ENCODE measurements at places on chromosomes 5 and 9.

DNA sequence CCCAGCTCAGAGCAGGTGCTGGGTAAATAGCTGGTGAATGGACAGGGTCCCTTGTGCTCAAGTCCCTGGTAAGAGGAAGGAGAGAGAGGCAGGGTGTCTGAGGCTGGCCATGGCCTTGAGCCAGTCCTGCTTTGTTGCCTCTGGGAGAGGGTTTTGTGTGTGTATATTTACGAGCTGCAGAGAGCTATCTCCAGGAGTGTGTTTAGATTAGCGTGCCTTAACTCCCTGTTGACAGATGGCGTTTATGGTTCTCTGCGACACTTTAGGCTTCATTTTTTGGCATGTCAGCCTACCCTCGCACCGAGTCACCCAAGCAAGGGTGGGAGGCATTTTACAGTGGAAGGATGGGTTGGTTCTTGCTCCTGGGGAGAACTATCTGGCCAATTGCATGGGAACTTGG, 22.2 kb downstream of the HMCN2 start:
- no peak overlapping the region for H3K4me3 ChIP-seq
- H3K36me3 ChIP-seq, result no peaks in the 10 kb centered on the region
- peaks cover 8% of the 10 kb centered on the region for H3K27me3 ChIP-seq
- DNase-seq, result no peak
- H3K4me1 ChIP-seq, result no peaks in the 10 kb centered on the region
- H3K27ac ChIP-seq, result no peak overlapping the region

GRCh38 chr5:121025671-121026070, 561.6 kb downstream of the PRR16 start:
- DNase-seq, result no peak
- no peaks in the 10 kb centered on the region for H3K4me1 ChIP-seq
- no peak overlapping the region for H3K4me3 ChIP-seq
- no peak overlapping the region for H3K27ac ChIP-seq
- no peaks in the 10 kb centered on the region for H3K36me3 ChIP-seq

- no peak overlapping the region for H3K27ac ChIP-seq
- H3K4me3 ChIP-seq, result no peak overlapping the region
- no peaks in the 10 kb centered on the region for H3K27me3 ChIP-seq
These were observed 55.9 kb upstream of the NEURL1B start for GRCh38 chr5:172585114-172585513.

GRCh38 chr5:93611976-93612854, 29.2 kb downstream of the NR2F1 start:
- no peak overlapping the region for H3K27ac ChIP-seq
- no peak overlapping the region for H3K4me3 ChIP-seq
- H3K36me3 ChIP-seq, result no peaks in the 10 kb centered on the region
- peak; percentile 59 for DNase-seq

DNA sequence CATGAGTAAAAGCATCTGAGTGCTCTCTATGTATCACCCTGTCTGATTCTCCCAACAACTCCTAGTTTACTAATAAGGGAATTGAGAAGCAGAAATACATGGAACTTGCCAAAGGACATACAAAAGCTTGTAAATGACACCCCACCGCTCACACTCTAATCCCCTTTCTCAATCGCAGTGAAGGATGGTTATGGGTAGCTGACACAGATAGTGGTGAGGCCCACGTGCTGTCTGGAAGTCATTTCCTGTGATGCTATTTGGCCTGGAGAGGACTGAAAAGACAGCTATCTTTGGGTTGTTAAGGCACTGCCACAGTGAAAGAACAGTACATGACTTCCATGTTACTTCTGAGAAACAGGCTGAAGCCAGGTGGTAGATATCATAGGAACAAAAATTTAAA, 117.0 kb downstream of the GLIS3 start:
- no peak overlapping the region for H3K4me3 ChIP-seq
- H3K27me3 ChIP-seq, result no peaks in the 10 kb centered on the region
- no peaks in the 10 kb centered on the region for H3K4me1 ChIP-seq
- H3K27ac ChIP-seq, result no peak overlapping the region
- no peaks in the 10 kb centered on the region for H3K36me3 ChIP-seq

GRCh38 chr5:78569441-78569840, 79.1 kb downstream of the LHFPL2 start:
- H3K4me1 ChIP-seq, result no peaks in the 10 kb centered on the region
- H3K27ac ChIP-seq, result no peak overlapping the region
- no peak overlapping the region for H3K4me3 ChIP-seq
- no peaks in the 10 kb centered on the region for H3K27me3 ChIP-seq
- no peak for DNase-seq

DNA sequence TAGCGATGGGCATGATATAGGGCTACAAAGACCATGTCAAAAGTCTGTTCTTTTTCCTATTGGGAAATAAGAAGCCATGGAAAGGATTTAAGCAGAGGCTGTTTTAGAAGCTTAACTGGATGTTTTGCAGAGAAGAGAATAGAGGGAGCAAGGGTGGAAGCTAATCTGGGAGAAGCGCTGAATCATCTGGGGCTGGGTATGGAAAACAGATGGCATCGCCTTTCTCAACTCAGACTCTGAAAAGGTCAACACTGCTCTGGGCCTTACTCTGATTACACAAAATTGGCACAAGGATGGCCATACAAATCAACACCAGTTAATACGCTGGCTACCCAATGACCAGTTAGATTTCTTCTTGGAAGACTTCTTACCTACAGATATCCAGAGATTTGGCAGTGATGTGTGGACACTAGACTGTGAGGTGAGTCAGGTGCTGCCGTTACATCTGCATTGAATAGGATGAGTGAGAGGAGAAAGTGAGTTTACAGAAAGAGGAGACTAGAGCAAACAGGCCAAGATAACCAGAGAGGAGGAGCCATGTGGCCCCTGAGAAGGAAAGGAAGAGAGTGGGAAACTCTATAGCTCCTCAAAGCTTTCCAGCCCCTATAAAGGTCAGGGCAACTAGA, 6.2 kb upstream of the TCERG1 start:
- no peak overlapping the region for H3K27ac ChIP-seq
- H3K36me3 ChIP-seq, result no peaks in the 10 kb centered on the region
- DNase-seq, result no peak
- H3K4me3 ChIP-seq, result no peak overlapping the region
- H3K27me3 ChIP-seq, result peaks cover 14% of the 10 kb centered on the region

DNA sequence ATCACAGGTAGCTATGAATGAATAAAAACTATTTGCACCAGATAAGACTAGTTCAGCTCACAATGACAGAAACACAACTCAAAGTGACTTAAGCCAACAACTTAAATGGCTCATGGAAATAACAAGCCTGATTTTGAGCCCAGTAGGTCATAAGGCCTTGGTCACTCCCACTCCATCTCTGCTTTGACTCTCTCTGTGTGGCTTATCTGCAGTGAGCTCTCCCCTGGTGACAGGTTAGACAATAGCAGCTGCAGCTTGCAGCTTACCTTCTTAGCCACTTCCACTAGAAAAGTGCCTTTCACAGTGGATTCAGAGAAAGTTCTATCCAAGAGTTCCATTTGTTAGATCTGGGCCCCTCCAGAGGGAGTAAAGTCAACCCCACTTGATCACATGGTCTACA, 315.7 kb downstream of the RAB3C start:
- no peaks in the 10 kb centered on the region for H3K36me3 ChIP-seq
- H3K4me1 ChIP-seq, result no peaks in the 10 kb centered on the region
- H3K27ac ChIP-seq, result no peak overlapping the region
- no peak overlapping the region for H3K4me3 ChIP-seq
- no peak for DNase-seq
- H3K27me3 ChIP-seq, result no peaks in the 10 kb centered on the region

- H3K36me3 ChIP-seq, result no peaks in the 10 kb centered on the region
- no peaks in the 10 kb centered on the region for H3K4me1 ChIP-seq
- H3K27me3 ChIP-seq, result no peaks in the 10 kb centered on the region
- no peak overlapping the region for H3K27ac ChIP-seq
- no peak for DNase-seq
These were observed 21.6 kb downstream of the FBXL7 start for GRCh38 chr5:15521381-15522186.

GRCh38 chr5:81417052-81417451, 23.1 kb upstream of the ACOT12 start:
- H3K4me3 ChIP-seq, result no peak overlapping the region
- DNase-seq, result no peak
- H3K36me3 ChIP-seq, result peaks cover 23% of the 10 kb centered on the region
- H3K27ac ChIP-seq, result no peak overlapping the region
- H3K4me1 ChIP-seq, result peaks cover 14% of the 10 kb centered on the region

DNA sequence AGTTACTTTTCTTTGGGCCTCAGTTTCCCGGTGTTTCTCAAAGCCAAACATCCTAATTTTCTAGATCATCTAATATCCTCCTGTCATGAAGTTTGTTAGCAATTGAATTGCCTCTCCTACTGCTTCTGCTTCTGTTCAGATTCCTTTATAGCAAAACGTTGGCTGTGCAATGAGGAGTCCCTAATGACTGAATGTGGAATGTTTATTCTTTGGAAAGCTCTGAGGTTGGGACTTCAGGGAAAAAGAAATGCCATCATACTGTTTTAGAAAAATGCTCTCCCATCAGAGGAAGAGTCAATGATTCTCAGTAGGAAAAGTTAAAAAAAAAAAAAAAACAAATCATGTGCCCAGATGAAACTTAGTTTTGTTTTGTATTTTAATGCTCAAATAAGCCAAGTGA, 268.7 kb upstream of the PAPPA start:
- H3K27ac ChIP-seq, result no peak overlapping the region
- DNase-seq, result no peak
- H3K4me1 ChIP-seq, result no peaks in the 10 kb centered on the region
- H3K36me3 ChIP-seq, result no peaks in the 10 kb centered on the region
- H3K4me3 ChIP-seq, result no peak overlapping the region
- no peaks in the 10 kb centered on the region for H3K27me3 ChIP-seq

DNA sequence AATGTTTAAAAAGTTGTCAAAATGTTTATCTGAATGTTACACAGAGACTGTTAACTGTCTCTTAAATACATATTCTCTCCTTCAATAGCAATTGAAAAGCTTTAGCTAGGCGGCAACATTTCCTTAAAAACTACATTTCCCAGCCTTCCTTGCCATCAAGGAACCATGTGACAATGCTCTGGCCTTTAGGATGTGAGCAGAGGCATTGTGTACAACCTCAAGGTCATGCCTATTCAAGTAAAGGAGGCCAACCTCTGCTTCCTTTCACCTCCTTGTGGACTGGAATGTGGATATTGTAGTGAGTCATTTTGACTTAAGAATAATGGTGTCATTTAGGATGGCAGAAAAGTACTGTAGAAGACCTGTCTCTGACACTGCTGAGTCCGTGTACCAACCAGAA, 23.7 kb upstream of the MROH2B start:
- no peak for DNase-seq
- H3K27me3 ChIP-seq, result no peaks in the 10 kb centered on the region
- no peaks in the 10 kb centered on the region for H3K36me3 ChIP-seq
- H3K27ac ChIP-seq, result no peak overlapping the region
- no peak overlapping the region for H3K4me3 ChIP-seq

DNA sequence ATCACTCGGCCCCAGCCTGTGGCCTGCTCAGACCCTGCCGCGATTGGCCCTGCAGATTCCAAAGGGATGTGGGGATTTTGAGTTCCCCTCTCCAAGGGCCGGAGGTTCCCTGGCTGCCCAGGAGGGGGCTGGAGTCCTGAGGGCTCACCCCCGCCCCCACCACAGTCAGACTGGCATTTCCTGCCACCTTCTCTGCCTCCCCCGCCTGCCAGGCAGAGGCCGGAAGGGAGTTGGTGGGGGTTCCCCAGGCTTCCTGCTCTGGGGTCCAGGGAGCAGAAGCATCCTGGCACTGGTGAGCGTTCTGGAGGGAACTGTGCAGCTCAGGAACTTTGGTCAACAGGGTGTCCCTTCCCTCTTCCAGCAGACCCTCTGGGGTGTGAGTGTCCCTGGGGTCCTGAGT, 70.6 kb downstream of the RXRA start:
- peaks cover 72% of the 10 kb centered on the region for H3K4me1 ChIP-seq
- no peaks in the 10 kb centered on the region for H3K36me3 ChIP-seq
- H3K4me3 ChIP-seq, result peak overlapping the region; percentile 66
- DNase-seq, result peak; percentile 70
- H3K27ac ChIP-seq, result no peak overlapping the region
- no peaks in the 10 kb centered on the region for H3K27me3 ChIP-seq

GRCh38 chr5:78526049-78526525, 122.5 kb downstream of the LHFPL2 start:
- no peak for DNase-seq
- H3K36me3 ChIP-seq, result no peaks in the 10 kb centered on the region
- no peak overlapping the region for H3K4me3 ChIP-seq
- H3K27me3 ChIP-seq, result no peaks in the 10 kb centered on the region

- no peak overlapping the region for H3K27ac ChIP-seq
- H3K4me1 ChIP-seq, result no peaks in the 10 kb centered on the region
- no peak overlapping the region for H3K4me3 ChIP-seq
- DNase-seq, result no peak
- H3K36me3 ChIP-seq, result no peaks in the 10 kb centered on the region
- H3K27me3 ChIP-seq, result peaks cover 7% of the 10 kb centered on the region
These were observed 120.2 kb upstream of the NFIB start for GRCh38 chr9:14434158-14434504.

DNA sequence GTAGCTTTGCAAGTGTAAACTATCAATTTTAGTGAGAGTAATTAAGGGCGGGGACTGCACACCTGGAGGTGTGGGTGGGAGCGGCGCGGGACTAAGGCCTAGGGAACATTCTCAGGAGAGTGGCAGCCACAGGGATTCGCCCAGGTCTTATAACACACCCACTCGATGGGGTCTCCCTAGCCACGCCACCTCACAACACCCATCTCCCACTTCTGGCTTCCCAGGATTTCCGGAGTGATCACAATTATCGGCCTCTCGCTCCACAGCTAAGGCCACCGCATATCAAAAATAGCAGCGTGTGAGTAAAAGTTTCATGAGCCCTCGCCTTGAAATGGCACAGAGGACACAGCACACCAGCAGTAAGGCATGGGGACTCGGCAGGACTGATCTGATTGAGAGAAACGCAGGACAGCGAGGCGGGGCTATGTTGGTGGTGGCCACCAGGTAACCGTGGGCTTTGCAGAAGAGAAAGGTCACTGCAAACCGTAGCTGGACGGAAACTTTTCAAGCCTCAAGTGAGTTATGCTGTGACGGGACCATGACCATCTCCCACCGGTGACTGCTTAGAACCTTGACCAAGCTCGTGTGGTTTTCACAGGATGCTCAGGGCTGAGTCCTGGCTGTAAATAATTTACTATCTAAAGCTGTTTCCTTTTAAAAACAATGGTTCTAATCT, 1.1 kb upstream of the LPAR1 start:
- H3K27me3 ChIP-seq, result peaks cover 25% of the 10 kb centered on the region
- peaks cover 39% of the 10 kb centered on the region for H3K4me1 ChIP-seq
- H3K36me3 ChIP-seq, result no peaks in the 10 kb centered on the region
- H3K27ac ChIP-seq, result no peak overlapping the region

DNA sequence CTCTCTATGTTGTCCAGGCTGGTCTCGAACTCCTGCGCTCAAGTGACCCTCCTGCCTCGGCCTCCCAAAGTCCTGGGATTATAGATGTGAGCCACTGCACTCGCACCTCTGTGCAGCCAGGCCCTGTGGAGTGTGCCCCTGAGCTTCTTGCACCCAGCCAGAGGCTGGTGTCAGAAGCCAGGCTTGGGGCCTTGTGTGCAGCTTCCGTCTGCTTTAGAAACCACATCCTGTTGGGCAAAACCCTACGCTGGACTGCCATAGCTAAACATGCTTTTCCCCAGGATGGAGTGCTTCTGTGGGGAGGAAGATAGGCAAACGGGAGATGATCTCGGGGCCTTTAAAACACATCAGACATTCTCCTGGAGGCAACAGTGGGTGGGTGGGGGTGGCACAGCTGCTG, 40.1 kb downstream of the PRRT1B start:
- H3K27me3 ChIP-seq, result no peaks in the 10 kb centered on the region
- H3K4me1 ChIP-seq, result peaks cover 47% of the 10 kb centered on the region
- peak; percentile 65 for DNase-seq
- peaks cover 11% of the 10 kb centered on the region for H3K36me3 ChIP-seq
- H3K27ac ChIP-seq, result no peak overlapping the region
- no peak overlapping the region for H3K4me3 ChIP-seq

Data from common myeloid progenitor, CD34-positive (primary cell).